WERI-Rb-1 (cell line): ENCODE measurements at places on chromosomes 7 and 10.

DNA sequence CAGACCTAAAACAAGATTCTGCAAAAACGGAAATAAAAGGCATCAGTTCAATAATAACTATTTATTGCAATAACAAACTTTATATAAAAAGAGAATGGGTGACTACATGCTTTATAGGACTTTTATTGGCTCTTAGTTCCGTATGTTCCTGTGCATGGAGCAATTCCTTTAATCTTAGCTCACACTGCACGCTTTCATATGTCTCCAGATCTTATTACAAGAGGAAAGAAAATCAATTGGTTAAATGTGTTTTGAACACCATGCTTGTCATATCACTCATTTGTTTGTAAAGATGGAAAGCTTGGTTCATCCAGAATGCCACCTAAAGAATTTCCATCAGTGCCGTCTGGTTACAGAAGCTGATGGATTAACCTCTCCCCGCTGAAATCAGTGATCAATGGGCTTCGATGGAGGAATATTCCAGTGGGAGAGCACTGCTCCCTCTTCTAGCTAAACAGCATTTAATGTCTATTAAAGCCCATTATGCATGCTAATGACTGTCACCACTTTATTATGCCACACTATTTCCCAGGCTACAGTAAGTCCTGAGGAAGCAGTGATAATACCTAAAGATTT, 210.3 kb downstream of the GLI3 start:
- no peak for DNase-seq

DNA sequence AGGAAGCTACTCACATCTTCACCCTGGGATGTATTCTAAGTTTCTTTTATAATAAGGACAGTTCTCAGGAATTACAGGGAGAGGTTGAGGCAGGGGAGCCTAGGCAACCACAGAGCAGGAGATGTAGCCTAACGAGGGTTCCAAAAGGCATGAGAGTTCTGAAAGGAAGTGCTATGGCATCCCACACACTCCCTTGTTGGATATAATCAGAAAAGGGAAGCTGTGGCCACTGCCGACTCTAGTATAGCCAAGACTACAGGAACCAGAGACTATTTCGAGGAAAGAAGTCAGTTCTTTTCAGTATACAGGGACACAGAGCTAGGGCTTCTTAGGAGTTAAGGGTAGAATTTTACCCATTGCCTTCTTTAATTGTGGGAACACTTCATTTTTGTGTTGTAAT, 11.0 kb downstream of the PRR15 start:
- no peak for DNase-seq

DNA sequence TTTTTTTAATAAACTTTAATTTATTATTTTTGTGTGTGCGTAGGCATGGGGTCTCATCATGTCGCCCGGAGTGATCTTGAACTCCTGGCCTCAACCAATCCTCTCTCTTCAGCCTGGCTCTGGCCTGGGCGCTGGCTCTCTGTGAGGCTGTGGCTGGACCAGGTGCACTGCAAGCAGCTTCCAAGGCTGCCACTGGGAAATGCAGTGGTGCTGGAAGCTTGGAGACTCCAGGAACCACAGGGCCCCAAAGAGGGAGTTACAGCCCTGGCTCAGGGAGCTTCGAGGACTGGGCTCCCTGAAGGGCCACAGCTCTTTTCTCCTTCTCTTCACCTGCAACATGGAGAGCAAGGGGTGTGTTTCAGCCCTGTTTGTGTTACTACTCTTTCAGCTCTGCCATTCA, 36.7 kb upstream of the BNIP3 start:
- no peak for DNase-seq

DNA sequence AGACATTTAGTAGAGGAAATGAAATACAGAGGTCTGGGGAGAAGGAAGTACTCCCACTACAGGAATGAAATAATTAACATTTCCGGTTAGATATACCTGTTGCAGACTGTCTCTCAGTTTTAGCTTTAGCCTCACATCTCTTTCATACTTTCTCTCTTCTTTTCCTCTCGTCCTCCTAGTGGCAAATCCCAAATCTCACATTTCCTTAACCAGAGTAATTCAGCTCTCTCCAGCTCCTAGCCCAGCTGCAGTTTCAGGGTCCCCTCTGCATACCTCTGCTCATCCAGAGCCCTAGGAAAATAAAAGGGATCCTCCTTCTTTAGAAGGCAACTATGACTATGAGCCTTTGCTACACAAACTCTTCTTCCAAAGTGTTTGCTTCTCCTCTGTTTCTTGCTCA, 643.2 kb downstream of the PHTF2 start:
- no peak for DNase-seq

DNA sequence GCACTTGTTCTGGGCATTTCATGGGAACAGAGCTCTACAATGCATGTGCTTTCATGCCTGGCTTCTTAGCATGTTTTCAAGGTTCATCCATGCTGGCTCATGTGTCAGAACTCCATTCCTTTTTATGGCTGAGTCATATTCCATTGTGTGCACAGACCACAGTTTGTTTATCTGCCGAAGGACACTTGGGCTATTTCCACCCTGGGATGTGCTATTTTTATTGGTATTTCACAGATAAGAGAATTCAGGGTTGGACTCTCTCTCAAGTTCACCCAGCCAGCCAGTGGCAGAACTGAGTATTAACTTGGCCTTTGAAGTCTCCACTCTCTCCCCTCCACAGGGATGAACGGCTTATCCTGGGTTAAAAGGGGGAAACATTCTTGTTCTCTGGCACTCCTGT, 190.7 kb upstream of the GPR26 start:
- DNase-seq = no peak

DNA sequence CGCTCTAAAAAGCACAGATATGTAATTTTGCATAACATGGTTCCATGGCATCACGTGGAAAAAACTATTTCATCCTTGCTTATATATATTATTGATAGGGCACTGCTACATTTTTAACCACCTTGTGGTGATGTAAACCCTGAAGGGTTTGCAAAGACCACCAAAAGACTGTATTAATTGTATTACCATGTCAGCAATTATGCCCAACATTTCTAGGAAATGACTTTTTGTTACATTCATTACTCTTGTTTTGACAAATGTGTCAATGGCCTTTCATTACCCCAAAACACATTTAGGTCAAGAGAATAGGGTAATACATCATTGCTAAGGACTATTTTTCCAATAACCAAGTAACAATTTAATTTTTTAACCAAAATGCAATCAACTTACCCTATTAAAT, 142.2 kb downstream of the NRCAM start:
- DNase-seq = no peak

- DNase-seq = no peak
These were observed 151.0 kb downstream of the NRF1 start for GRCh38 chr7:129762387-129762969.

DNA sequence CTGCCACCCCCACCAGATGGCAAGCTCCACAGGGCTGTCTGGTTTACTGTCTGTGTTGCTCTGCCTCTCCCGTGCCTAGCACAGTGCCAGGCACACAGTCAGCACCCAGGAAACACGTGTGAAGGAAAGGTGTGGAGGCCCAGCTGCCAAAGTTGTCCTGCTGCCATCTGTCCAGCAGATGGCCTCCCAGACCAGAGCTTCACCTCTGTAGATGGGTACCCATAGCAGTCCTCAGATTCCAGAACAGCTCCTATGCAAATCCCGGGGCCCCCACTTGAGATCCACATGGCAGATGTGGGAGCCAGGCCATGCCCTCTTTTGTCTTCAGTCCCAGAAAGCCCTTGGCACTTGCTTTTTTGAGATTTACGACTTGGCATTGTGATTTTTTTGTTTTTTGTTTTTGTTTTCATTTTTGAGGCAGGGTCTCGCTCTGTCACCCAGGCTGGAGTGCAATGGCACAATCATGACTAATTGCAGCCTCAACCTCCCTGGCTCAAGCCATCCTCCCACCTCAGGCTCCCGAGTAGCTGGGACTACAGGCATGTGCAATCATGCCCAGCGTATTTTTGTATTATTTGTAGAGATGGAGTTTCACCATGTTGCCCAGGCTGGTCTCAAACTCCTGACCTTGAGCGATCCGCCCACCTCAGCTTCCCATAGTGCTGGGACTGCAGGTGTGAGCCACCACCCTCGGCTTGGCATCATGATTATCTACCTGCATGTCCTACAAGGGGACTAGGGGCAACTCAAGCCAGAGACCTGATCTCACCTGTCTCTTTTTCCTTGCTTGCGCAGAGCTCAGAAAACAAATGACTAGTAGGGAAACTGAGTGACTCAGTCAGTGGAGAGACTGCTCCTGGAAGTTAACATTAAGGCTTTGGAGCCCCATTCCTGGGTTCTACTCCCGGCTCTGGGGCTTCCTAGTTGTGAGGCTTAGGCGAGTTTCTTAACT, 16.9 kb upstream of the PALD1 start:
- peak; percentile 63 for DNase-seq

- no peak for DNase-seq
These were observed 2.0 kb downstream of the EIF3A start for GRCh38 chr10:119078422-119079179.
